Forelimb muscle (tissue), 1 donor: ENCODE measurements at places on chromosomes 2 and 18. TPM values are rescaled to one million over a fixed set of nuclear protein-coding genes. Genes with fewer than 3 reads are reported as not detected.

Gene ABCG8
- 0.09 TPM for polyA plus RNA-seq

Gene AOX1
- polyA plus RNA-seq: 0.67 TPM

Gene NEURL3
- 0.19 TPM for polyA plus RNA-seq

Gene SLC9A2
- 2.6 TPM for polyA plus RNA-seq

Gene CHRNG
- polyA plus RNA-seq: 160 TPM

Gene TWIST2
- 5.5 TPM for polyA plus RNA-seq

Gene FEV
- not detected for polyA plus RNA-seq

Gene IL37
- polyA plus RNA-seq: not detected

Gene CD226
- 0.67 TPM for polyA plus RNA-seq

Gene TCF4
- 100 TPM for polyA plus RNA-seq

Gene C2orf72
- polyA plus RNA-seq: 0.23 TPM

Gene LYG1
- 2.8 TPM for polyA plus RNA-seq

Gene LOXL3
- polyA plus RNA-seq: 8.7 TPM

Gene SOWAHC
- 6.4 TPM for polyA plus RNA-seq

Gene KIDINS220
- 63.4 TPM for polyA plus RNA-seq

Gene C2orf78
- not detected for polyA plus RNA-seq

Gene ZNF804A
- 0.13 TPM for polyA plus RNA-seq

Gene EPB41L3
- 107 TPM for polyA plus RNA-seq

Gene CXCR2
- 0.18 TPM for polyA plus RNA-seq

Gene CD207
- polyA plus RNA-seq: 0.19 TPM

Gene TFCP2L1
- polyA plus RNA-seq: 0.09 TPM

Gene DES
- 5,672 TPM for polyA plus RNA-seq

Gene ZNF513
- 14.2 TPM for polyA plus RNA-seq

Gene NPPC
- polyA plus RNA-seq: 1.8 TPM

Gene PSMA8
- polyA plus RNA-seq: not detected

Gene SLC5A7
- polyA plus RNA-seq: 0.09 TPM

Gene DSEL
- 11.9 TPM for polyA plus RNA-seq

Gene TGIF1
- 37.1 TPM for polyA plus RNA-seq

Gene HRH4
- polyA plus RNA-seq: 0.08 TPM

Gene LONRF2
- 1.5 TPM for polyA plus RNA-seq

Gene KDSR
- polyA plus RNA-seq: 22.7 TPM

Gene RTP5
- 0.08 TPM for polyA plus RNA-seq

Gene CCL20
- 0.49 TPM for polyA plus RNA-seq

Gene LOXHD1
- polyA plus RNA-seq: 3.2 TPM

Gene IRS1
- polyA plus RNA-seq: 11.9 TPM

Gene ITGB6
- polyA plus RNA-seq: 47.9 TPM

Gene C1D
- polyA plus RNA-seq: 31.3 TPM

Gene TUBA3D
- 0.72 TPM for polyA plus RNA-seq

Gene LCT
- polyA plus RNA-seq: not detected

Gene POMC
- polyA plus RNA-seq: 2.5 TPM

Gene RGPD3
- polyA plus RNA-seq: 0.08 TPM

Gene ALPP
- polyA plus RNA-seq: not detected

Gene PROC
- polyA plus RNA-seq: 0.46 TPM

Gene GALNT3
- polyA plus RNA-seq: 0.97 TPM

Gene TRIB2
- polyA plus RNA-seq: 44.6 TPM

Gene EVX2
- not detected for polyA plus RNA-seq

Gene LRRC30
- 4.2 TPM for polyA plus RNA-seq

Gene OSBPL6
- 6.2 TPM for polyA plus RNA-seq

Gene ERFE
- polyA plus RNA-seq: 11.2 TPM

Gene SEMA4F
- polyA plus RNA-seq: 2.1 TPM

Gene ARHGEF33
- 1.5 TPM for polyA plus RNA-seq

Gene IGFBP5
- polyA plus RNA-seq: 468 TPM
